ENCODE measurements at places on chromosomes 13 and 19.

- no peak for DNase-seq
Observed at GRCh38 chr13:75751350-75751749, 115.2 kb downstream of the LMO7 start.

GRCh38 chr13:39244561-39245230 is 206.4 kb downstream of the NHLRC3 start:
- no peak for DNase-seq

DNA sequence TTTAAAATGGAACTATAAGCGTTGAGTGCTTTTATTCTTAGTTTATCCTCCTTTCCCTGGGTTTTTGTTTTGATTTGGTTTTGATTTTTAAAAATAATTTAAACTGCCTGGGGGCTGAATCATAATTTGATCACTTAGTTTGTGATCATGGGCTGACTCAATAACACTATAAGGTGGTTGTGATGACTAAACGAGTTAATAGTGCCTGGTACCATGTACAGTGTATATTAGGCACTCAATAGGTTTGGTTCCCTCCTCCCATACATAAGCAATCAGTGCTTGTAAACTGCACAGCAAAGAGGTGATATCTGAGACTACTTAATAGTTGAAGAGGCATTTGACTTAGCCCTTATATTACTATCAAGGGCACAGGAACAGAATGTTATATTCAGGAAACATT is 200.9 kb upstream of the RFC3 start:
- DNase-seq, result no peak

DNA sequence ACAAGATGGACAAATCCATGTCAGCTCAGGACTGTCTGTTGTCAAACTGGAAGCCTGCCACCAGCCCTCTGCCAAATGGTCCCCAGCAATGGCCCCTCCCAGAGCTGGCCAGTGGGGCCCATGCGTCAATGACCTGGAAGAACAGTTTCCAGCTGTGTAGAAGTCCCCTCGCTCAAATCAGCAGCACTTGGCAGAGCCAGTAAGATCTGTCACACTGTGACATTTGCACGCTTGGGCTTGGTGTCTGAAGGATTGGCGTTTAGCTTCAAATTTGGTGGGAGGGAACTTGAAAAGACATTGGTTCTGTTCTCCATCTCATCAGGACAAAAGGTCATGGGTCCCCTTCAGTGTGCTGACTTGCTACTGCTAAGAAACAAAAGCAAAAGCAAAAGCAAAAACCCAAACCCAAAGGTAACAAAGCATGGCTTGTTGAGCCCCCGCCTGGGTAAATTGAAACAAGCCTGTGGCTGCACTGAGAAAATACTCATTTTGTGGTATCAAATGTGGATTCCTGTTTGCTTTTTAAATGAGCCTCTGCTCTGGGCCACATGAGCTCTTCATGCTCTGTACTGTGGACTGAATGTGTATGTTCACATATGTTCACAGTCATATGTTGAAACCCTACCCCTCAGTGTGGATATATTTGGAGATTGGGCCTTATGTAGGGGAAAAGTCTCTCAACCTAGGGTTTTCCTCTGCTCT is 253.6 kb upstream of the MAB21L1 start:
- DNase-seq, result no peak

GRCh38 chr19:38115271-38115802 is 108.7 kb downstream of the DPF1 start:
- DNase-seq, result no peak

- DNase-seq, result no peak
Observed at GRCh38 chr19:754530-754929, 3.6 kb downstream of the MISP start.

DNA sequence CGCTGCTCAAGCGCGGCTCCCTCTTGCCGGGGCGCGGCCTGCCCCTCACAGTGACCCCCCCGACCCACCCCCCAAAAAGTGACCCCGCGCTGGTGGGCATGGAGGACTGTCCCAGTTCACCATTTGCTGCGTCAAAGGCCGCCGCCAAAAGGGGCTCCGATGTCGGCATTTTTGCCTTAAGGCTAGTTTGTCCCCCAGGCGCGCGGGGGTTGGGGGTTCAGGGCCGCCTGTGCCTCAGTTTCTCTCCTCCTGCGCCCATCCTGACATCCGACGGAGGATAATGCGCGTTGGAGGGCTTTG is 17.1 kb downstream of the NFIX start:
- DNase-seq, result no peak

GRCh38 chr19:5628919-5629481 is 6.1 kb downstream of the SAFB start:
- DNase-seq, result no peak

DNA sequence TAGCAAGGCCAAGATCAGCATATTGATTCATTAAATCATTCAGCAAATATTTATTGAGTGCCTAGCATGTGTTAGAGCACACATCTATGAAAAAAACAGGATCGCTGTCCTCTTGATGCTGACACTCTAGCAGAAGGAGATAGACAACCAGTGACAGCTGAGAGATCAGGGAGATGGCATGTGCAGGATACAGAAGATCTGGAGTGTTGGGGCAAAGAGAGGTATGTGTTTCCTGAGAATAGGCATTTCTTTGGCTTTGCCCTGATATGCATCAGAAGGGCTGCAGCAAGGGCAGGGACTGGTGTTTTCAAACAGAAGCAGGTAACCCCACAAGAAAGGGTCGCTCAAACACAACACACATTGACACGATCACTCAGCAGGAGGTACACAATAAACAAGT is 423.4 kb downstream of the FOXO1 start:
- no peak for DNase-seq

GRCh38 chr13:45143346-45143751 is 23.0 kb downstream of the GTF2F2 start:
- DNase-seq, result no peak

DNA sequence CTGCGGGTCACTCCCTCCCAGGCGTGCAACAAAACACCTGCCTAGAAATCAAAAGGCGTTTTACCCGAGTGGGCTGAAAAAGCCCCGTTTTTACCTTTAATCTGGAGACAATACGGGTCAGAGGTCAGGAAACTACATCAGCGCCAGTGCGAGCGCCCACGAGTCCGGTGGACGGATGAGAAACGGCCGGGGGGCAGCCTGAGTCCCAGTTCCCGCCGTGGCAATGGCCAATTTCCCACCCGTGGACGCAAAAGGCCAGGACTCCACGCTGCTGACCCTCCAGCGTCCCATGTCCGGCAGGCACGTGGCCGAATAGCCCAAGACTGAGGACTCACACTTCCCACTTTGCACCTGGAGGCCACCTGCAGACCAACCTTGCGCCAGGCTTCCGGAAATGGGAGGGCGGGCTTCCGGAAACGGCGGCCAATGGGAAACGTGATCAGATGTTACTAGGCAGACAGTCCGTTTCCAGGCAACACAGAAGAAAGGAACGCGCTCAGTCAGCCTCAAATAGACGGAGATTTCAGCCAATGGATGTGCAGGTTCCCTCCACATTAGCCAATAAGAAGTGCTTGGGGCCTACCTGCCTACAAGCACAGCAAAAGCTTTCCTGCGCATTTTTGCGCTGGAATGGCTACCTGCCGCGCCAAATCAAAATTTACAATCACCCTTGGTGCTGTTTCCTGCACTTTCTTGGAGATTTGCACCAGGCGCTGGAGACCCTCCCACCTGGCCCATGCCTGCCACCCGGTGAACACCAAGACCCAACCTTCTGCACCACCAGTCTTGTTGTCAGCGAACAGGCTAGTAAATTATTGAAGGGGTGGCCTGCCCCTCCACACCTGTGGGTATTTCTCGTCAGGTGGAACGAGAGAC is 47.4 kb downstream of the ZFP14 start:
- DNase-seq, result peak; percentile 93

DNA sequence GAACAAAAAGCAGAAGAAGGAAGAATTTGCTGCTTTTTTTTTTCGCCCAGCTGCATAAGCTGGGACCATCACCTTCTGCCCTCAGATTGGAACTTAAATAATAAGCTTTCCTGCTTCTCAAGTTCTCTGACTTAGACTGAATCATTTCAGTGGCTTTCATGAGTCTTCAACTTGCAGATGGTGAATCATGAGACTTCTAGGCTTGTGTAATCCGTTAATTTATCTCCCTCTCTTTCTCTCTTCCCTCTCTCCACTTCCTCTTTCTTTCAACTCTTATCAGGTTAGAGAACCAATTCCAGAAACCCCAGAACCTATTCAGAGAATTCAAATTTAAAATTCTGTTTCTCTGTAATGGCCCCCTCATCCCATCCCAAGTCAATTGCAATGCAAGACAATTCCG is 1153.7 kb downstream of the PCDH9 start:
- no peak for DNase-seq

- no peak for DNase-seq
Observed at GRCh38 chr13:62060570-62060969, 644.9 kb upstream of the PCDH20 start.

DNA sequence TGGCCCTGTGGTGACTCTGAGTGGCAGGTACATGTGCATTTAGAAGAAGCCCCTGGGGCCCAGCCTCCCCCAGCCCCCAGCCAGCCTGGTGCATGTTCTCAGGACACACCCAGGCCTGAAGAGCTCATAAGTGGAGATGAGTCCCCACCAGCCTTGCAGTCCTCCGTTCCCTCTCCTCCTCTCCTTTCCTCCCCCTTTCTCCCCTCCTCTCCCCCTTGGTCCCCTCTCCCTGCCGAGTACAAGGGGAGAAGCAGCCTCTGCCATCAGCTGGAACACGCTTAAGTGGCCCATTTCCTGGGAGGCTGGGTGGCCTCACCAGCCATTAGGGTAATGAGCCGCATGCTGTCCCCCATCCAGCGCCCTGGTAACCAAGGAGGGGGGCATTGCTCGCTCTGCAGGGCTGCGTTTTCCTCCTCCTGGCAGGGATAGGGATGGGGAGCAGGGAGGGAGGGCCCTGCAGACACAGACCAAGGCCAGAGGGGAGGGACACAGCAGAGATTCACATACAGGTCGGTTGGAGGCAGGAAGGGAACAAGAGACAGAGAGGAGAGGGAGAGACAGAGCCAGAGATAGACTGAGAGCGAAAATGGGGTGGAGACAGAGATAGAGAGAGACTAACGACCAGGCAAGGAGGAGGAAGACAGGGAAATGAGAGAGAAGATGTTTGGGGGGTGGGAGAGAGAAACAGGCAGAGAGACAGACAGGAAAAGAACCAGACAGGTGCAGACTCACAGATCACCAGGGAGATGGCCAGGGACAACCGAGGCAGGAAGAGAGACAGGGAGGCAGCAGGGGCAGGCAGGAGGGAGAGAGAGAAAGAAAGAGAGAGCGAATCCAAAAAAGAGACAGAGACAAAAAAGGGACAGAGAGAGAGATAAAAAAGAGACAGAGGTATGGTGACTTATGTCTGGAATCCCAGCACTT is 19.3 kb upstream of the DPP9 start:
- DNase-seq, result no peak

GRCh38 chr19:9952276-9952675 is 16.0 kb upstream of the OLFM2 start:
- no peak for DNase-seq

- no peak for DNase-seq
Observed at GRCh38 chr13:44072536-44072935, 192.8 kb downstream of the LACC1 start.

DNA sequence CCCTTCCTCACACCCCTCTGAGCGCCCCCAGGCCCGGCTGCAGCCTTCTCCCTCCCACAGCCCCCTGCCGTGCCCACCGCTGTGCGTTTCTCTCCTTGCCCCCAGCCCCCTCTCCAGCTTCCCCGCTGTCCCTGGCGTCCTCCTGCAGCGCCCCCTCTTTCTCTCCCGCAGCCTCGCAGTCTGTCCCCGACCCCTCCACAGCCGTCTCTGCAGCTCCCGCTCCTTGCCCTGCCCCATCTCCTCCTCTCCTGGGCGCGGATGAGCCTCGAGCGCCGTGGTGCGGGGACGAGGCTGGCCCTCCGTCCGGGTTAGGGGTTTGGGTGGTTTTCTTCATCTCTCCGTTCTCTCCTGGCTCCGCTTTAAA is 1.1 kb downstream of the KMT5C start:
- no peak for DNase-seq

GRCh38 chr13:25819856-25820530 is 231.8 kb downstream of the SHISA2 start:
- DNase-seq, result peak; percentile 89

GRCh38 chr13:57353831-57354230 is 186.8 kb downstream of the PRR20E start:
- no peak for DNase-seq

DNA sequence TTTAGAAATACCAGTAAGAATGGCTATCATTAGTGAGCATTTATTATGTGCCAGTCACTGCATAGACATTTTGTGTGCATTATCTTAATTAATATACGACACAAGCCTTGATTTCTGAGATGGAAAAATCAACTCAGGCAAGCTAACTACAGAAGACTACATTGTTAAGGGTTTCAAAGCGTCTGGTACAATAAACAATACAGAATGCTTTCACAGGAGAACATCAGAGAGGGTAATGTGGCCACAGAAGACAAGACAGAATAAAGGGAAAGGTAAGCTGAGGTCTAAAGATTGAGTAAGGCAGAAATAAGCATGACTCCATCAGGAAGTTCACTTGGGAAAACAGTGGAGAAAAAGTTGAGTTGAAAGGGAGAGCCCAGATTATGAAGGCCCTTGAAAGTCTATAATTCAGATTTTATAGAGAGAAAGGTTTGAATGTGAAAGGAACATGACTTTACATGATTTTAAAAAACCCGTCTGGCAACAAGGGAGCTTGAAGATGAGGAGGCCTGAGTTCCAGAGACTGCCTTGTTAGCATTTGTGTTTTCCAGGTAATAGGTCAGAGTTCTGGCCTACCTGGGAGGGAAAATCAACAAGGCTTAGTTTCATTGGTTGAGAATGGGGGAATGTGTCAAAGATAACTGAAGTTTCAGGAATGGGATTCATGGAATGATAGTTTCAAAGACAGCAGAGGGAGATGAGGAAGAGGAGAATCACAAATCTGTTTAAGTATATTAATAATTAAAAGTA is 1.8 kb upstream of the MBNL2 start:
- no peak for DNase-seq

DNA sequence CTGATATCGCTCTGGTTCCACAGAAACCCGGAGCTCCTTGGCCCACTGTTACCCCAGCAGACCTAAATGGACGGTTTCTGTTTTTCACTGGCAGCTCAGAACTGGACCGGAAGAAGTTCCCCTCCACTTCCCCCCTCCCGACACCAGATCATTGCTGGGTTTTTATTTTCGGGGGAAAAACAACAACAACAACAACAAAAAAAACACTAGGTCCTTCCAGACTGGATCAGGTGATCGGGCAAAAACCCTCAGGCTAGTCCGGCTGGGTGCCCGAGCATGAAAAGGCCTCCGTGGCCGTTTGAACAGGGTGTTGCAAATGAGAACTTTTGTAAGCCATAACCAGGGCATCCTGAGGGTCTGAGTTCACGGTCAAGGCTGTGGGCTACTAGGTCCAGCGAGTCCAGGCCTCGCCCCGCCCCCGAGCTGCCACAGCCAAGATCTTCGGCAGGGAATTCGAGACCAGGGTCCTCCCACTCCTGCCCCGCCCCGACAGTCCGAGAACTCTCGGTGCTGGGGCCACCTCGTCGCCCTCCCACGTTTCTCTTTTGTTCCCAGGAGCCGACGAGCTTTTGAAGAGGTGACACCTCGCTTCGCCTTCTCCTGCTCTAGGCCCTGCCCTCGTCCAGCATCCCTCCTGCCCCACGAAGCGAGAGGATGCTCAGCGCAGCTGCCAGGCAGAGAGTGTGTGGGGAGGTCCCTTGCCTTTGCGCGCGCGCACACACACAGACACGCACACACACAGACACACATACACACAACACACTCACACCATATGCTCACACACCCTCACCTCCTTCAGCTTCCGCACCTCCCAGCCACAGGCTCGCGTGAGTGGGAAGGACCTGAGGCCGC is 8.8 kb downstream of the ZIC2 start:
- DNase-seq, result no peak
